ENCODE measurements at places on chromosomes 11 and 22. TPM values are rescaled to one million over a fixed set of nuclear protein-coding genes. Genes with fewer than 3 reads are reported as not detected.
A peak's percentile ranks its signal among the peaks of the same experiment; 100 is the strongest.

DNA sequence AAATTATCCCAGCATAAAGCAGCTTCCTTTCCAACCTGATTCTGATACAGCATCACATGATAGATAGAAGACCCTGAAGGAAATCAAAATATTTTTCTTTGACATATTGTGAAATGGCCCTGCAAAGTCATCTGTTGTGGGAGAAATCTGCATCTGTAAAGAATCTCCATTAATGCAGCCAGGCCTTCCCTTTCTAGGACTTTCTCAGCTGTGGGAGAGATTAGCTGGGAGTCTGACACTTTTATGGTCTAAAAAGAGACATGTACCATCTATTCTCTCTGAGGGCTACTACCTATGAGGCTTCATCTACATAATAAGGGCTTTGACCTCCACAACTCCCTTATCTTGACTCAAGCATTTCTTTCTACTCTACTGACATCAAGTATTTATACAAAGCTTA, 238.1 kb downstream of the SWAP70 start:
- no peak for DNase-seq

- no peak for DNase-seq
Observed at GRCh38 chr11:25691959-25692358, 640.0 kb upstream of the ANO3 start.

- DNase-seq, result no peak
Observed at GRCh38 chr11:78180751-78181150, 7.7 kb downstream of the KCTD21 start.

EXPH5 gene
- total RNA-seq, result 3.2 TPM

GRCh38 chr11:15236559-15236958, 121.8 kb downstream of the INSC start:
- no peak for DNase-seq

PRR33 gene
- total RNA-seq, result not detected

B3GAT1 gene
- 2.9 TPM for total RNA-seq

GRCh38 chr11:24413391-24413790, 83.5 kb upstream of the LUZP2 start:
- DNase-seq, result no peak

DNA sequence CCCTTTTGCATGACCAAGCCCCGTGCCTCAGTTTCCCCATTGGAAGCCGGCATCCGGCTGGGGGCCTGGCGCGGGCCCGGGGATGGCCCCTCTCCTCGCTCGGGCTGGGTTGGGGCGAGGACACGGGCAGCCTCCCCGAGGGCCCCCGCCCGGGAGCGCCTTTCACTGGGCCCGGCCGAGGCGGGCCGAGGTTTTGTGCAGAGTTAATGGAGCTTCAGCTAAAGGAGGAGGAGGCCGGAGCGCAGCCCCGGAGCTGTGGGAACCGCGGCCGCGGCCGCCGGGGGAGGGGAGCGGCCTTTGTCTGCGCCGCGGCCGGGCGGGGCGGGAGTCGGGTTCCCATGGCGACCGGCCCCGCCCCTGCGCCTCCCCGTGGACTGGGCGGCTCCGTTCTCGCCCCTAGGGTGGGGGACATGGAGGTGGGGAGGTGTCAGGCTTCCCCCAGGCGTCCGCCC, 1.4 kb upstream of the MAPK11 start:
- DNase-seq, result no peak

DNA sequence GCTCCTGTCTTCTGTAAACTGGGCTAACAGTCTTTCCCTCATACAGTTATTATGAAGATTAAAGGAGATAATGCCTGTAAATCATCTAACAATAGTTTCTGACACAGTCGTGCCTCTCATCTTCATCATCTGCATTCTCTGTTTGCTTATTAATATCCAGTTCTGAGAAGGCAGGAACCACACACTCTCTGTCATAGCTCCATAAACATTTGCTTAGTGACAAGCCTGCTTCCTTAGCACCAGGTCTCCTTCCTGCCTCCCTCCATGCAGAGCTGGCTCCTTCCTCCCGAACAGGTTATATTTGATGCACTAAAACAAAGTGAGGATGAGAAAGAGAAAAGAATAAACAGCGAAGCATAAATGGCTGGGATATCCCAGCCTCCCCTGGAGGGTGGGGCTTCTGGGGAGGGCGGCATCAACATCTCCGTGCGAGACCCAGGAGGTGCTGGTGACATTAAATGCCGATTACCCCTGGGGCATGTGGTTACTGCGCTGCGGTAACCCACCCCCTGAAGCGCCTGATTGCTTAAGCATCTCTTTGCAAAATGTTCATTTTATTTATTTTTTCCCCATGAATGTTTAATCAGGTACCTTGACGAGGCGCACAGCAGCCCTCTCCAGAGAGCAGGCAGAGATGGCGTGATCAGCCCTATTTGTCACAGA, 404.9 kb downstream of the NXPE2 start:
- no peak for DNase-seq

DNA sequence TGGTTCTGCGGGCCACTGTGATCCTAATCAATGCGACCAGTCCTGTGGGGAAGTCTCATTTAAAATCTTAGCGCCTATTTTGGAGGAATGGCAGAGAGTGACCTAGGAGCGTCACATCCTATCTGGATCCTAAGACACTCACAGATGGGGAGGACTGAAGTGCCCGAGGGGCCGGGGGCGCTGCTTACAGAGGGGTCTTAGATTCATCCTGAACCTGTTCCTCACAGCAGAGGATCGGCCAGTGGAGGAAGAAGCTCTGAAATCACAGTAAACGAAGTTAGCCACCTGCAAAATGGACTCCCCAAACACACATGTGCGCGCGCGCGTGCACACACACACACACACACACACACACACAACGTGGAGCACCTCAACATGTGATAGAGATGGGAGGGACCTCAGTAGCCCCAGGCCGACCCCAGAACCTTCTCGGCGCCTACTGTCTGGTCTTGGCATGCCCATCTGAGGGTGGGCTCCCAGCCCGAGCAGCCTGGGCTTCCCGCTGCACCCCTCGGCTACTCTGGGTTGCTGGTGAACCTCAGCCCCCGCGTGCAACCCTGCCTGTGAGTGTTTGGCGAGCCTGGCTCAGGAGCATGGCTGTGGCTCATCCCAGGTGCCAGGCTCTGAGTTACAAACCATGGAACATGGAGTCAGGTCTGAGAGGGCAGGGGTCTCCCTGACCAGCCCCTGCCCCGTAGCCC, 613.3 kb downstream of the TBC1D22A start:
- DNase-seq, result peak; percentile 24

- no peak for DNase-seq
Observed at GRCh38 chr11:1785749-1786413, 22.2 kb upstream of the CTSD start.

SNAP29 gene
- 28.2 TPM for total RNA-seq

- peak; percentile 14 for DNase-seq
Observed at GRCh38 chr22:47171441-47172221, 409.2 kb downstream of the TBC1D22A start.

GRCh38 chr22:24580276-24580675, 12.6 kb downstream of the LRRC75B start:
- DNase-seq, result no peak

GRCh38 chr11:114610984-114611944, 15.7 kb upstream of the NXPE4 start:
- no peak for DNase-seq

- no peak for DNase-seq
Observed at GRCh38 chr11:125287491-125288210, 123.1 kb downstream of the PKNOX2 start.

- no peak for DNase-seq
Observed at GRCh38 chr11:45237711-45238315, 48.3 kb downstream of the SYT13 start.

GRCh38 chr11:34840736-34841386, 75.3 kb downstream of the APIP start:
- no peak for DNase-seq

GLYATL2 gene
- total RNA-seq, result 1.3 TPM

TMEM41B gene
- 42.3 TPM for total RNA-seq

KCNJ11 gene
- total RNA-seq, result 5.0 TPM

DNAJB7 gene
- total RNA-seq, result not detected

DNA sequence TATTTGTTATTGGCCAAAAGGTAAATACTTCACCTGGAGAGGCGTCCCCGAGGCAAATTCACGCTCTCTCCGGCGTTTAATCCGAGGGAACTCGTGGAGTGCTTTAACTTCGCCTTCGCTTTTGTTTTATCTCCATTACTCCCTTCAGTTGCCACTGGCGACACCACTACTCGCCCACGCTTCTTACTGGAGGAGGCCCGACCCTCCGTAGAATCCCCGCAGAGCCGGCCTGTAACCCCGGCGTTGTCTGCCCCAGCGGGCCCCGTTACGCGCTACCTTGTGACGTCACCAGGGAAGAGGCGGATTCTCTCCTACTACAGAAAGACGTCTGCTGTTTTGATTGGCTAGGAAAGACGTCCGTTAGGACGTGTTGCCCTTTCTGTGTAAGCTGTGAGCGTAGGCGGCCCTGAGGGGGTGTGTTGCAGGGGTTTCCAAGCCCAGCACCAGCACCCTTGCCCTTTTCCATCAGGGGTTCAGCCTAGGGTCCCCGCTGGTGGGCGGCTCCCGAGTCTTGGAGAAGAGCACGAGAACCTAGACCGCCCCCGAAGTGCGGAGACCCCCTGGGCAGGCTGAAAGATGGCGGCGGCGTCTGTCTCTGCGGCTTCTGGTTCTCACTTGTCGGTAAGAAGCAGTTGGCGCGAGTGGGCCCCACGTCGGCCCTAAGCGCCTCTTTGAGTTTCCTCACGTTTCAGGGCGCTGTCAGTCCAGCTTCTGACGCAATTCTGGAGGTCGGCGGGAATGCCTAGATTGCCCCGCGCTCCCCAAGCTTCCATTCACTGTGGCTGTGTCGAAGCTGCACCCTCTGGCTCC, at the start of gene CEP57:
TSS of gene CEP57 (plus strand) at position 376 of the 810 bp plus-strand sequence. CDS start at position 577, 201 bp downstream.
- DNase-seq, result peak; percentile 89

TIMP3 gene
- total RNA-seq, result 269 TPM

DNA sequence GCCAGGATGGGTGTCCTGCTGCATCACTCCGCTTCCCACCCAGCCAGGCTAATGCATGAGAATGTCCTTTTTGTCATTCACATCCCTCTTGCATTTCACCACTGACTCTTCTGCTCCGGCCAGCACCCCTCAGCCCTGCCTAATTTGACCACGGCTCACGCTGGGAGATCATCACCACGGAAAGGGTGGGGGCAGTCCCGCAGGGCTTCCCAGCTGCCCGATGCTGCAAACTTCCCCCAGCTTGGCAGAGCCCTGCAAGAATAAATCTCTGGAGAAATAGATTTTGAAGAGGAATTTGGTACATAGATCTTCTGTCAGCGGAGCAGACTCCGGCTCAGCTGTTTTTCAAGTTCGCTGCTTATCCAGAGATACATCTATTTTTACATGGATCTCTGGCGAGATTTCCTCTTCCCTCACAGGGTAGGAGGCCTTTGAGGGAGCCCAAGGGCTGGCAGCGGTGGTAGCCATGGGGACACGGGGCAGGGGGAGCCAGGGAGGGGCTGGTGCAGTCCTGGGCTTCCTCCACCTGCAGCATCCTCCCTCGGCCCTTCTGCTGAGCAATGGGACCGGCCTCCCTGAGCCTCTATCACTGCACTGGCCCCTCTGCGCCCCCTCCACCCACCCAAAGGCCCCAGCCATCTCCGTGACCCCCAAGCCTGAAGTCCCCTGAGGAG, 62.6 kb downstream of the BUD13 start:
- no peak for DNase-seq

GRCh38 chr11:121479698-121480238, 27.0 kb upstream of the SORL1-AS1 start:
- DNase-seq, result no peak

GRCh38 chr11:108501396-108501795, 3.2 kb upstream of the POGLUT3 start:
- DNase-seq, result no peak

- no peak for DNase-seq
Observed at GRCh38 chr11:88531831-88532230, 194.3 kb upstream of the CTSC start.

- DNase-seq, result no peak
Observed at GRCh38 chr11:117879516-117880480, 3.3 kb upstream of the FXYD6 start.

- DNase-seq, result no peak
Observed at GRCh38 chr11:827146-827896, 398 bp upstream of the CRACR2B start.

JAML gene
- total RNA-seq, result 16.0 TPM

- no peak for DNase-seq
Observed at GRCh38 chr11:24134879-24135589, 361.8 kb upstream of the LUZP2 start.

XKR3 gene
- not detected for total RNA-seq

IFITM2 gene
- total RNA-seq, result 129 TPM

DNA sequence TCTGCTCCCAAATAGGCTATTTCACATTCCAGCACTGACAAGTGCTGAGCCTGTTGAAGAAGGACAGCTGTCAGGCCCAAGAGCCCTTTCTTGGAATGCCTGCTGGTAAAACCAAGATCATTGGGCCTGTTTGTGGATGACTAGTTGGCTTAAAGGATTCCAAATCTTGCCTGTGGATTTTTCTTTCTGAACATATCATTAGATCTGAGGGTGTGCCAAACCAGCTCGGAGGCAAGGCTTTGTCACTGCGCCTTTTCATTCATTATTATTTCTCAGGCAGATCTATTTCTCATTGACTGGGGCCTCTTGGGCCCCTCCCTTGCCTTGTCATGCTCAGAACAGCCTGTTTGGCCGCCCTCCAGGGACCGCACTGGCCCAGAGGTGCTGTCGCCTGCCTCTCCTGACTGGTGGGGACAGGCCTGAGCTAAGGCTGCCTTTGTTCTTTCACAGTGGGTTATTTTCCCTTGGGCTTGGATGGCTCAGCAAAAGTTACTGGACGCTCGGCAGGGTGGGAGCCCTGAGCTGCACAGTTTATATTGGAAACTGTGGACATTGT, 222.7 kb upstream of the SESN3 start:
- DNase-seq, result peak; percentile 91

SMIM38 gene
- 0.32 TPM for total RNA-seq

- DNase-seq, result no peak
Observed at GRCh38 chr11:114311946-114312345, 15.7 kb downstream of the NNMT start.

NNMT gene
- 1,078 TPM for total RNA-seq

GRCh38 chr11:79466411-79466810, 25.6 kb upstream of the TENM4 start:
- no peak for DNase-seq

MPZL2 gene
- total RNA-seq, result 4.6 TPM

- DNase-seq, result no peak
Observed at GRCh38 chr11:46475926-46476545, 84.5 kb upstream of the CHRM4 start.

HTR3B gene
- total RNA-seq, result not detected

BCL2L13 gene
- total RNA-seq, result 46.9 TPM

GRCh38 chr11:102367364-102367763, 20.4 kb downstream of the BIRC2 start:
- no peak for DNase-seq

DNA sequence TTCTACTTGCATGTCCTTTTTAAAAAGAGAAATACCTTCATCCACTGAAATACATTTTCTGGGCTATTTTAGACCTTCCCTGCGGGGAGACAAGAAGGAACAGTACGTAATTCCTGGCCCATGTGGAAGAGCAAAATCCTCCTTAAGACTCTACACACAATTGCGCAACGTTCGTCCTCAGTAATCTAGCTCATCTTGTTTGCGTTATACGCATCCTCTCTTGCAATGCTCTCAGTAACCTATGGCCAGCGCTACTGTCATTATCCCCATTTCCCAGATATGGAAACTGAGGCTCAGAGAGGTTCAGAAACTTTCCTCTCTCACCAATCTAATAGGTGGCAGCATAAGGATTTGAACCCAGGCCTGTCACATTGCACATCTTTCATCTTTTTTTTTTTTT, 54.6 kb downstream of the RPUSD4 start:
- no peak for DNase-seq

- DNase-seq, result no peak
Observed at GRCh38 chr11:108897071-108897481, 232.2 kb downstream of the DDX10 start.
